RCC 7860 (cell line): ENCODE measurements at places on chromosomes 16 and 17.

GRCh38 chr16:89174055-89174827 is 2.7 kb downstream of the CDH15 start:
- DNase-seq, result no peak

- no peak for DNase-seq
Measured at GRCh38 chr16:74792225-74792624, 17.6 kb upstream of the FA2H start.

DNA sequence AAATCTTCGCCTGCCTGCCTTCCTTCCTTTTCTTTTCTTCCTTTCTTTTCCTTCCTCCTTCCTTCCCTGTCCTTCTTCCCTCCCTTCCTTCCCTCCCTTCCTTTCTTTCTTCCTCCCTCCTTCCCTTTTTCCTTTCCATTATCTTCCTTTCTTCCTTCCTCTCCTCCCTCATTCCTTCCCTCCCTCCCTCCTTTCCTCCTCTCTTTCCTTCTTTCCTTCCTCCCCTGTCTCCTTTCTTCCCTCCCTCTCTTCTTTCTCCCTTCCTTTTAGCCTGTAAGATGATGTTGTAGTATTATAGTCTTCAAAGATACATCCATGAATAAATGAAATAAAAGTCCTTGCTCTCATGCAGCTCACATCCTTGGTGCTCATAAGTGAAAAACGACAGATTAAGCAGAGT is 539.3 kb downstream of the RBFOX1 start:
- DNase-seq, result no peak

DNA sequence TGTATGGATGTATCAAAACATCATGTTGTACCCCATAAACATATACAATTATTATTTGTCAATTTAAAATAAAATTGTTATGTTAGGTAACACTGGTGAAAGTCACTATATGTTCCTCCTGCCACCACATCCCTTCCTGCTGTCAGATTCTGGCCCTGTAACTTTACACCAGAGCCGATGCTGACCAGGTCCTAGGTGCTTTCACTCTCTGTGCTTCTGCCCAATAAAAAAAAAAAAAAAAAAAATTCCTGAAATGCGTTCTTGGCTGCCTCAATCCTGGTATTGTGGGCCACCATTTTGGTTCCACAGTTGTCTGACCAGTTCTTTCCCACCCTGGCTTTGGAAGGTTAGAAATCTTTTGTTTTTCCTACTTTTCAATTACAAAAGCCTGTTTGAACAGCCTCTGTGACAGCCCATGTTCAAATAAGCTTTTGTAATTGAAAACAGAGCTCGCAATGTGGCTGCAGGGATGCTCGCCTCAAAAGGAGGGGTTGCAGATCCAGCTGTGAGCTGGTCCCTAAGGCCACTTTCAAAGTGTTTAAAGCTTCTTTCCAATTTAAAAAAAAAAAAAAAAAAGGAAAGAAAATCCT is 831.0 kb upstream of the EEF2KMT start:
- no peak for DNase-seq

- no peak for DNase-seq
Measured at GRCh38 chr16:88634994-88635670, 3.2 kb upstream of the IL17C start.

DNA sequence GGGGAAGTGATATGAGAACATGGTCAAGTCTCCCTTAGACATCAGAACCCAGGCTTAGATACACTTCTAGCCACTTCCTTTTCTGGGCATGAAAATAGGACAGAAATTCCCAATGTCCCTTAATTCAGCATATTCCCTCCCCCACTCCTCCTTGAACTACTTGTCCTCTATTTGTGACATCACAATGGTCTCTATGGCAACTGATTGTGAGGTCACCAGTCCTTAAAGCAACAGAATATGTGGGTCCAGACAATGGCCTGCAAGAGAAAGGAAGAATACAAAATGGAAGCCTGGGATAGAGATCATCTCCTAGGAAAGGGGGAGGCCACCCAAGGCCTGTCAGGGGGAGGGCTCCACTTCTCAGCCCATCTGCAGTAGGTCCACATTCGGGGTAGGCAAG is 6.7 kb upstream of the SEZ6 start:
- DNase-seq, result no peak

DNA sequence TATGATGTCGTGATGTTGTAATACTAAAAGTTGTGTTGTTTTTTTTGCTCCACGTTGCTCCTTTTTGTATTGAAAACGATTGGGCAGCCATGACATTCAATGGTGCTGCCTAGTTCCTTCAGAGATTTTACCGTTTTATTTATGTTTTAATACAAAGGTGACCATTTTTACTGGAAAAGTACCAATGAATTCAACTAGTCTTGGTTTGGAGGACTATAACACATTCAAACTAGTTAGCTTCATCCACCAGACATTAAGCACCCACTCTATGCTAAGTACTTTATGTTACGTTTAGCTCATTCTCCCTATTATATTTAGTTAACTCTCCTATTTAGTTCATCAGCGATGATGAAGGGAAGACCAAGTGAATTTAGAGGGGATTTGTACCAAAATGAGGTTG is 116.6 kb upstream of the TBX2 start:
- no peak for DNase-seq

- no peak for DNase-seq
Measured at GRCh38 chr16:15954814-15955151, 5.4 kb downstream of the ABCC1 start.

GRCh38 chr16:83455716-83456115 is 352.1 kb upstream of the HSBP1 start:
- no peak for DNase-seq

GRCh38 chr17:48636177-48637018 is 10.2 kb upstream of the HOXB9 start:
- DNase-seq, result peak; percentile 56
